Dermis microvascular lymphatic vessel endothelial cell (primary cell): ENCODE measurements at places on chromosomes 1 and 21.

DNA sequence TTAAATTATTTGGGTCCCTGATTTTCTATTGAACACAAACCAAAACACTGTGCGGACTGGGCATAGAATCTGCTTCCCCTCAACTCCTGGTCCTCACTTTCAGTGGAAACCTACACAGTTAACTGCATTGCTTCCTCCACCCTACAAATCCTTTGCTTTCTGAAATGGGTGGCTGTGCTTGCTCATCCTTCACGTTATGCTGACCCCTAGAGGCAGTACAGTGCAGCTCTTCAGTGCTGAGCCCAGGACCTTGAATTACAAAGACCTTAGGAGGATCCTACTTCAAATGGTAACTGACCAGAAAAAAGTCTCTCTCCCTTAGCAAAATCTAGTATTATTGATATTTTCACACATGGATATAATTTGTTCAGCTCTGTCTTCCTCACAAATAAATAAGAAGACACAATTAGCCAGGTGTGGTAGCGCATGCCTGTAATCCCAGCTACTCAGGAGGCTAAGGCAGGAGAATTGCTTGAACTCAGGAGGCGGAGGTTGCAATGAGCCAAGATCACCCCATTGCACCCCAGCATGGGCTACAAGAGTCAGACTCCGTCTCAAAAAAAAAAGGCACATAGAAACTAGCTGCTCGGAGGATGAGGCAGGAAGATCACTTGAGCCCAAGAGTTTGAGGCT lies 63.4 kb upstream of the L1TD1 start:
- DNase-seq: peak; percentile 26

GRCh38 chr1:203217139-203217655 lies 12.3 kb downstream of the CHIT1 start:
- DNase-seq: no peak

DNA sequence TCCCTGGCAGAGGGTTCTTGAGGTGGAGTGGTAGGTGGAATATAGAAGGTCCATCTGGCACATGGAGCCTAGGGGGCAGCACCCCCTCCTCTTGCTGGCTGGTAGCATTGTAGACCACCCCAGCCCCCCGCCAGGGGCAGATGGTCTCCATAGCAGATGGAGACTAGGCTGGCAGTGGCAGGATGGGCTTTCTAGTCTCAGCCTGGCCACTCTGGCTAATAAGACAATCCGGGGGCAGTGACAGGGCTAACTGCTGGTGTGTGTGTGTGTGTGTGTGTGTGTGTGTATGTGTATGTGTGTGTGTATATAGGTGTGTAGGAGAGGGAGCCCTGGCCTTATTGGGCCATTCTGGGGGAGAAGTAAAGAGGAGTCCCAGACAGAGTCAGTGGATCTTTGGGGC lies 16.1 kb downstream of the UTP11 start:
- DNase-seq: no peak

GRCh38 chr21:45996311-45997204 lies 15.0 kb downstream of the COL6A1 start:
- no peak for DNase-seq

GRCh38 chr21:35658242-35658641 lies 402.1 kb downstream of the SETD4 start:
- no peak for DNase-seq

DNA sequence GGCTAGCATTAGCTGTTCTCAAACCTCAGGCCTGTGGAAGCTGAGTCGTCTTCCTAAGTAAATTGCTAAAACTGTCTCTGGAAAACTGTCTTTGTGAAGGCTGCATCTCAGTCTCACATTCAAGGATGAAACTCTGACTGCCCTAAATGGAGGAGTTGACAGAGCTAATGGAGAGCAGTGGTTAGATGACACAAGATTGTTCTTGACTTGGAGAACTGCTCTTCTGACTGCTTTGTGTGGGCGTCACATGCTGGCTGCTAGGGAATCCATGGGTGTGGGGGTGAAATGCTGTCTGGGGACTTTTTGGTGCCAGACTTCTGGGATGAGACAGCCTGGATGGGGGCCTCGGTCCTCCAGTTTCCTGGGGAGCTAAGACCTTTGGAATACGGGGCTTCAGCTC lies 24.5 kb upstream of the TSPAN2 start:
- no peak for DNase-seq

DNA sequence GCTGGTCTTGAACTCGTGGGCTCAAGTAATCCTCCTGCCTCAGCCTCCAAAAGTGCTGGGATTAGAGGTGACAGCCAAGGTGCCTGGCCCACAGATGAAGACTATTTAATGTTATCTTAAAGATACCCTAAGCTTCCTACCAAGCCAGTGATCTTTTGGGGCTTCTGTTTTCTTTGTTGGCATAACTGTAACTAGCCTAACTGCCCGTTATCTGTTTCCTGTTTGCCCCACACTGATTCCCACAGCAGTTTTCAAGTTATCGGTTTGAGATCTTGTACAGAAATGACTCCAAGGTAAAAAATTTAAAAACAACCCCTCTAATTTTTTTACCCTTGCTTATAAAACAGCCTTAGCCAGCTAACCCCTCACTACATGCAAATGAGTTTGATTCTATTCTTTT lies 12.4 kb downstream of the SELL start:
- no peak for DNase-seq

DNA sequence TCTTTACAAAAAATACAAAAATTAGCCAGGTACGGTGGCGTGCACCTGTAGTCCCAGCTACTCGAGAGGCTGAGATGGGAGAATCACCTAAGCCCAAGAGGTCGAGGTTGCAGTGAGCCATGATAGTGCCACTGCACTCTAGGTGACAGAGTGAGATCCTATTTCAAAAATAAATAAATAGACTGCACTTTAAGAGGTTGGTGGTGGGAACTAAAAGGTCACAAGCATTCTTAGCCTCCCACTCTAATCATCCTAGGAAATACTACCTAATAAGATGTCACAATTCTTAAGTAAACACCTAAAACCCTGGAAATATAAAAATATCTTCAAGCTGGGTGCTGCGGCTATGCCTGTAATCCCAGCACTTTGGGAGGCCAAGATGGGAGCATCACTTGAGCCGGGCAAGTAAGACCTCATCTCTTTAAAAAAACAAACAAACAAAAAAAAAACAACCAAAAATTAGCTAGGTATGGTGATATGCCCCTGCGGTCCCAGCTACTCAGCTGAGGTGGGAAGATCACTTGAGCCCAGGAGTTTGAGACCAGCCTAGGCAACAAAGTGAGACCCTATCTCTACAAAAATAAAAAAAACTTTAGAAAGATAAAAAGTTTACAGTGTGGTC lies 4.1 kb downstream of the DCAF8 start:
- DNase-seq: no peak

DNA sequence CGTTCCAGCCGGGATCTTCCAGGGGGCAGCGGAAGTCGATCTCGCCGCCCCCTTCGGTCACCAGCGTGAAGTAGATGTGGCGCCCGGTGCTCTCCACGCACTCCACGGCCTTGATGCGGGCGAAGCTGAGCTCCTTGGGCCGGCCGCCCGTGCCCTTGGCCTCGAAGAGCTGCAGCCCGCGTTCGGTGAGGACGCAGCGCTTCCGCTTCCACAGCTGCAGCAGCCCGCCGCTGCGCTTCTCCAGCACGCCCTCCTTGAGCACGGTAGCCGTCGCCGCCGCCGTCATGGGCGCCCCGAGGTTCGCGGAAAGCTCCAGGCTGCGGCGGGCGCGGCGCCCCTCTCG lies 516 bp downstream of the PHLDA3 start:
- DNase-seq: no peak

DNA sequence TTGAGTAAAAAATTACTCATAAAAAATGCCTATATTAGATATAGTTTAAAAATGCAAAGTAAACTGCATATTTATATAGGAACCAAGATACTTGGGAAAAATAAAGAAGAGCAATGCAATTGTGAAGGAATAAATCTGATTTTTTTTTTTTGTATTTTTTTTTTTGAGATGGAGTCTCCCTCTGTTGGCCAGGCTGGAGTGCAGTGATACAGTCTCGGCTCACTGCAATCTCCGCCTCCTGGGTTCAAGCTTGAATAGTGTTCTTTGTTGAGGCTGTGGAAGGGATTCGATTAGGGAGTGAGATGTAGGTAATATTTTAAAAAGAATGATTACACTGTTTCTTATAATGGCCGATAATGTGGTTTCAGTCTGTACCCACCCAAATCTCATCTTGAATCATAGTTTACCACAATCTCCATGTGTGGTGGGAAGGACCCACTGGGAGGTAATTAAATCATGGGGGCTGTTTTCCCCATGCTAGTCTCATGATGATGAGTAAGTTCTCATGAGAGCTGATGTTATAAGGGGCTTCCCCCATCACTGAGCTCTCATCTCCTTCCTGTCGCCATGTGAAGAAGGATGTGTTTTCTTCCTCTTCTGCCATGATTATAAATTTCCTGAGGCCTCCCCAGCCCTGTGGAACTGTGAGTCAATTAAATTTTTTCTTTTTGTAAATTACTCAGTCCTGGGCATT lies 1765.9 kb downstream of the PLA2G4A start:
- no peak for DNase-seq

DNA sequence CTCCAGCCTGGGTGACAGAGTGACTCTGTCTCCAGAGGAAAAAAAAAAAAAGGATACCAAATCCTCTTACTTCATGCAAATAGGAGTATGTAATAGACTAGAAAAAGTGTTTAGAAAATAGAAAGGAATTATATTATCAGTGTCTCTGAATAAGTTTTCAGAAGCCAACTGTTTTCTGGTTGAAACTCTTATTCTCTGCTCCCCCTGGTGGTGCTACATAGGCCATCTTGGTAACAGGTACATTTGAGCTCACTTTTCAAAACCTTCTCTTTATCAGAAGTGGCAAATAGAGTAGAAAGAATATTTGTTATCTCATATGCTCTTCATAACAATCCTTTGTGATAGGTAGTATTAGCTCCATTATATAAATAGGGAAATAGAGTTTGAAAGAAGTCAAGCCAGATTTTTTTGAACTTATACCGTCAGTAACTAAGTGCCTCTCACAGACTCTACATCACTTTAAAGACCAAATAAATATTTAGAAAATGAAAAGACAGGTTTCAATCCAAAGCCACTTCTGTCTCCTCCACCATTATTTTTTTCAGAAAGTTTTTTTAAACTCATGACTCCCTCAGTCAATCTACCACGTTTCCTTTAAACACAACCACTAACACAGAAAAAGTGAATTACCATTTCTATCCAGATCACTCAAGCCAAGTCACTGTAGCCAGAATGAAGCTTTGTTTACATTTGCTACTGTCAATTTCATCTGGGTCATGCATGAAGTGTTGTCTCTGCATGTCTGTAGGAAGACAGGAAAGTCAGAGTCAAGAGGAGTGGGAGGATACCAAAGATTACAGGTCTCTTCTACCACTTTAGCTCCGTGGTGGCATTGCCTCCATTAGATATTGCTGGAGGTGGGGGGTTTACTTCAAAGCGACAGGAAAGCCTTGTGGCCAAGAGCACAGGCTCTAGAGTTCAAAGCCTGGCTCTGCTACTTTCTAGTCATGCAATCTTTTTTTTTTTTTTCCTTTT lies 45.6 kb downstream of the IL23R start:
- DNase-seq: peak; percentile 40

DNA sequence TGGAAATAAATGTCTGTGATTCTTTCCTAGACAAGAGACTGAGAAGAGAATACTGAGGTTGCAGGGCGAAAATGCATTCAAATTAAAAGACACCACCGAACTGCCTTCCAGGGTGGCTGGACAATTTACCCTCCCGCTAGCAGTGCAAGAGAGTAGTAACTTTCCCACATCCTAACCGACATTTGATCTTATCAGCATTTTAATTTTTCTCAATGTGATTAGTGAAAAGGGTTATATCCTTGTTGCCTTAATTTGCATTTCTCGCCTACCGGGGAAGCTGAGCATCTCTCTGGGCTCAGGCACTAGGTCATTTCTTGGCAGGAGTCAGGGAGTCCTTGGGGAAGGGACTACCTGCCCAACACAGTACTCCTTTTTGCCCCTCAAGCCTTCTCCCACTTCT lies 2.8 kb downstream of the TNFRSF8 start:
- no peak for DNase-seq

GRCh38 chr1:25564777-25565574 lies 21.6 kb downstream of the LDLRAP1 start:
- no peak for DNase-seq

GRCh38 chr1:201649761-201650622 lies 111.1 kb downstream of the NAV1 start:
- no peak for DNase-seq

GRCh38 chr1:220770245-220770913 lies 16.3 kb upstream of the MTARC1 start:
- DNase-seq: no peak

DNA sequence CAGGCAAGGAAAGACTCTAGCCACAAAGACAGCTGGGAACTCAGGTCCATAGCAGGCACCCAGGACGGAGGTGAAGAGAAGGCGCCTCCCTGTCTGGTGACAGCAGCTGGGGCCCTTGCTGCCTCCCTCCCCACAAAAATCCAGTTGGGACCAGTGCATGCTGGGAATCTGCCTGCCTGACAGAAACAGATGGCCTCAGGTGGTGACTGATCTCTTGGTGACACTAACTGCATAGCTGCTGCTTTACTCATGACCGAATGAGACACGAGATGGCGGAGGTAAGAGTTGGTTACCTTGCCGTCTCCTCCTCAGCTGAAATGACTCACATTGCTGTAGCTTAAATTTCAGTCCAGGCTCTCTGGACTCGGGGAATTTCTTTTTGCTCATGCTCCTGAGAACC lies 130.3 kb downstream of the FGGY start:
- no peak for DNase-seq

- DNase-seq: no peak
These were observed 81.3 kb downstream of the CDC14A start for GRCh38 chr1:100433563-100433962.

DNA sequence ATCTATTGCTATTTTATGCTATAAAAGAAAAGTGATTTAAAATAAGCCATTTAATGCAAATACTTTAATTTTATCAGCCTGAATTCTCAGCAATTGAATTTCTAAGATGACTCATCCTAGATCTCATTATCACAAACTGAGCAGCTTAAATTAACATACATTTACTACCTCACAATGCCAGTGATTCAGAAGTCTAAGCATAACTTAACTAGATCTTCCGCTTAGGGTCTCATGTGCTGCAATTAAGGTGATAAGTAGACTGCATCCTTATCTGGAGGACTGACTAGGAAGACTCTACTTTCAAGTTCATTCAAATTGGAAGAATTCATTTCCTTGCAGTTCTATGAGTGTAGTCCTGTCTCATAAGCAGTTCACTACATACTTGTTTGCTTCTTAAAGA lies 286.6 kb downstream of the COL11A1 start:
- DNase-seq: no peak

GRCh38 chr21:44593598-44594405 lies 1.5 kb upstream of the KRTAP10-6 start:
- no peak for DNase-seq

DNA sequence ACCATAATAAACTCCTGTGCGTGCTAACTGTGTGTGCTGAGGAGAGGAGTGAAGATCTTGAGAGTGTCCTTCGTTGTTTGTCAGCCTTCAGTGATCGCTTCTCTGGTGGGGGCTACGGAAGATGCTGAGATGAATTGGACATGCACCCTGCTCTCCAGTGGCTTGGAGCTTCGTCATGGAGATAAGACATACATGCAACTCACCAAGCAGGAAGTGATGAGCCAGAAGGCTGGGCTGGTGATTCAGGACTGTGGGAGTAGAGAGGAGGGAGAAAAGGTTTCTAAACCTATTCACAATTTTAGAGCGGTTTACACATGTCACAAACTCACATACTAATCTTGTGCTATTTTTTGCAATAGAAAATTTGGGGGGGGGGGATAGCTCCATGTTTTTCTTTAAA lies 128.9 kb upstream of the ADAR start:
- no peak for DNase-seq
